HFFc6 (cell line): ENCODE measurements at places on chromosomes 4 and X. TPM values are rescaled to one million over a fixed set of nuclear protein-coding genes. Genes with fewer than 3 reads are reported as not detected.

GRCh38 chr4:98262431-98262830, 1.2 kb downstream of the RAP1GDS1 start:
- peaks cover 53% of the 10 kb centered on the region for H3K4me1 ChIP-seq
- no peak for DNase-seq
- H3K4me3 ChIP-seq = peak overlapping the region; percentile 100
- H3K27ac ChIP-seq = peak overlapping the region; percentile 99
- H3K36me3 ChIP-seq = peaks cover 21% of the 10 kb centered on the region

GRCh38 chr4:148048598-148048997, 316.7 kb downstream of the ARHGAP10 start:
- H3K27me3 ChIP-seq = peaks cover 2% of the 10 kb centered on the region
- H3K36me3 ChIP-seq = peaks cover 15% of the 10 kb centered on the region
- no peak for DNase-seq
- peaks cover 5% of the 10 kb centered on the region; the same call in 1 of the 2 replicates for H3K4me1 ChIP-seq

GRCh38 chr4:76061421-76061820, 13.1 kb upstream of the ART3 start:
- no peaks in the 10 kb centered on the region for H3K36me3 ChIP-seq
- H3K27ac ChIP-seq = no peak overlapping the region
- H3K27me3 ChIP-seq = peaks cover 22% of the 10 kb centered on the region
- no peak for DNase-seq
- no peak overlapping the region for H3K4me3 ChIP-seq

DNA sequence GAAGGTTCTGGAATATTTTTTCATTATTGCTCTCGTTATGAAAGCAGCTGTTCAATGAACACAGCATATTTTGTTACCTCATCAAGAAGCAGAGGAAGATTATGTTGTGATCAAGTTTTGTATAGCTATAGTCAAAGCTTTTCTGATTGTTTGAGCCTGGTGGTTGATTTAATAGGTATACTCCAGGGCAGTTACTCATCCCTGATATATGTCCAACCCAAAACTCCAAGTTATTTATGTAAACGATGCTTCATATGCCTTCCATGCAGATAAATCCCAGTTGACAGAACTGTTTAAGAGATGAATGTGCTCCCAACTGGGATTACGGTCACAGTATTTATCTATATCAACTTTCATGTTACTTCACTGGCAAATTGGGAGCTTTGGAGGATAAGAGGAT, 19.1 kb downstream of the NAA11 start:
- H3K27me3 ChIP-seq = no peaks in the 10 kb centered on the region
- H3K36me3 ChIP-seq = no peaks in the 10 kb centered on the region
- H3K4me1 ChIP-seq = no peaks in the 10 kb centered on the region
- H3K27ac ChIP-seq = no peak overlapping the region
- no peak overlapping the region for H3K4me3 ChIP-seq

DNA sequence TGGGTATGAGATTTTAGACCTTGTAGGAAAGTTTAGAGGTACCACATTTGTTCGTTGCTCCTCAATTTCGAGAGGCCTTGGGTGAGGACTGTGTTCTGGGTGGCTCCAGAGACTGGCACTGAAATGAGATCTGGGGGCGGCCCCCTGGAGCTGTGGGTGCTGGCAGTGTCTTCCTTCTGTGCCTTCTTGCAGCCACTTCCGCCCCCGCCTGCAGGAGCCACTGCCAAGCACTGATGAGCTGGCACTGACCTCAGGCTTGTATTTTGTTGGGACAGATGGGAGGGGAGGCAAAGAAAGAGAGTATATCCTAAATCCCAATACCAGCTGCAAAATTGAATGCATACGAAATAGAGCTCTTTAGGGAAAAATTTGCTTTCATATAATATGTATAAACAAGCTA, 64.5 kb upstream of the CLDN34 start:
- DNase-seq = no peak
- no peak overlapping the region for H3K4me3 ChIP-seq
- H3K36me3 ChIP-seq = no peaks in the 10 kb centered on the region
- H3K4me1 ChIP-seq = peaks cover 69% of the 10 kb centered on the region
- H3K27me3 ChIP-seq = peaks cover 3% of the 10 kb centered on the region
- no peak overlapping the region; the same call in 1 of the 2 replicates for H3K27ac ChIP-seq

The PCDH11X gene
- not detected in 3 replicates for total RNA-seq

The NIPAL1 gene
- total RNA-seq = 0.37 and 1.3 TPM in 2 replicates

The NSUN7 gene
- not detected in 3 replicates for total RNA-seq

- no peak for DNase-seq
- H3K4me1 ChIP-seq = no peaks in the 10 kb centered on the region
- no peak overlapping the region for H3K4me3 ChIP-seq
- H3K36me3 ChIP-seq = peaks cover 4% of the 10 kb centered on the region
- H3K27me3 ChIP-seq = no peaks in the 10 kb centered on the region
- H3K27ac ChIP-seq = no peak overlapping the region
Measured at GRCh38 chr4:52618795-52619590, 40.1 kb downstream of the USP46 start.

The CPLX1 gene
- 0.18 to 0.22 TPM in 2 of 3 replicates, not detected in the other for total RNA-seq

- no peak overlapping the region for H3K4me3 ChIP-seq
- peaks cover 5% of the 10 kb centered on the region; the same call in 1 of the 2 replicates for H3K36me3 ChIP-seq
- no peak for DNase-seq
- no peaks in the 10 kb centered on the region for H3K4me1 ChIP-seq
- H3K27ac ChIP-seq = no peak overlapping the region
Measured at GRCh38 chrX:18931972-18932371, 51.9 kb downstream of the PHKA2 start.

The F8A1 gene
- total RNA-seq = 4.4 to 6.0 TPM (median 4.8 TPM) in 3 replicates

The PRKX gene
- total RNA-seq = 8.2 and 12.2 TPM in 2 replicates

GRCh38 chr4:94131212-94131611, 76.5 kb upstream of the SMARCAD1 start:
- H3K36me3 ChIP-seq = no peaks in the 10 kb centered on the region
- H3K4me1 ChIP-seq = no peaks in the 10 kb centered on the region
- H3K27ac ChIP-seq = no peak overlapping the region
- no peaks in the 10 kb centered on the region; the same call in 1 of the 2 replicates for H3K27me3 ChIP-seq

- no peak overlapping the region for H3K4me3 ChIP-seq
- H3K4me1 ChIP-seq = no peaks in the 10 kb centered on the region
- DNase-seq = peak; percentile 31
- H3K27me3 ChIP-seq = no peaks in the 10 kb centered on the region
- no peak overlapping the region for H3K27ac ChIP-seq
- H3K36me3 ChIP-seq = no peaks in the 10 kb centered on the region; the same call in 1 of the 2 replicates
Measured at GRCh38 chr4:155543126-155543765, 123.4 kb upstream of the GUCY1A1 start.

GRCh38 chr4:83947830-83948193, 411.9 kb downstream of the GPAT3 start:
- H3K4me1 ChIP-seq = peaks cover 5% of the 10 kb centered on the region; the same call in 1 of the 2 replicates
- no peaks in the 10 kb centered on the region; the same call in 1 of the 2 replicates for H3K27me3 ChIP-seq
- DNase-seq = no peak
- no peak overlapping the region for H3K27ac ChIP-seq
- H3K36me3 ChIP-seq = no peaks in the 10 kb centered on the region
- no peak overlapping the region for H3K4me3 ChIP-seq

- no peaks in the 10 kb centered on the region for H3K36me3 ChIP-seq
- no peaks in the 10 kb centered on the region for H3K27me3 ChIP-seq
- no peaks in the 10 kb centered on the region for H3K4me1 ChIP-seq
- no peak for DNase-seq
- H3K4me3 ChIP-seq = no peak overlapping the region
- H3K27ac ChIP-seq = no peak overlapping the region
Measured at GRCh38 chr4:42570221-42570620, 86.7 kb downstream of the ATP8A1 start.

GRCh38 chr4:179843370-179843769, 2399.8 kb upstream of the TENM3 start:
- no peak overlapping the region for H3K27ac ChIP-seq
- H3K27me3 ChIP-seq = no peaks in the 10 kb centered on the region
- no peaks in the 10 kb centered on the region for H3K4me1 ChIP-seq
- no peak for DNase-seq

DNA sequence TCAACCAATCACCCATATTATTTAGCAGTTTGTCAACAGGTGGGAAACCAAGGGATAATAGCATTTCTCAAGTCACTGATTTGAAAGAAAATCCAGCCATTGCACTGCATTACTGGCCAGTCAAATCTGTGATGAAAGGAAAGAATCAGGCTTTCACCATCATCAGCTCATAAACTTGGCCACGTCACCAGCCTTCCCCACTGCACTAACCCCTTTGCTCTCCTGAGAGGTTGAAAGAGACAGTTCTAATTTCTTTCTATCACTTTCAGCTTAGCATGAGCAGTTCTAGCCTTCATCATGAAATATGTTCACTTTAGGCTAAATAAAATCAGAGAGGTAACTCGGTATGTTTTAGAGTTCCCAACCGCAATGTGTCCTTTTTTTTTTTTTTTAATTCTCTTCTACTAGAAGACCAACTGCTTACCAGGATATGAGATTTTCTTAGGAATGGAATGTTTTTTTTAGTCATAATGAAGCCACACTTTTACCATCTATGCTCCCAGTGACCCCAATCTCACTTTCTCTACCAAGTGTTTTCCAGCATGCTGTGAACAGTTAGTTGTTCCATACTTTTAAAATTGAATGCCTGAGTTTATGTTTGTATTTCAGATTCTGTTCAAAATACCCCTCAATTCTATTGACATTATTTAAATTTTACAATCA, 55.7 kb upstream of the SLC7A11 start:
- H3K27me3 ChIP-seq = peaks cover 2% of the 10 kb centered on the region; the same call in 1 of the 2 replicates
- H3K4me1 ChIP-seq = peaks cover 24% of the 10 kb centered on the region
- peak; percentile 28 for DNase-seq
- no peak overlapping the region for H3K27ac ChIP-seq

- peaks cover 30% of the 10 kb centered on the region for H3K4me1 ChIP-seq
- H3K36me3 ChIP-seq = peaks cover 9% of the 10 kb centered on the region; the same call in 1 of the 2 replicates
- H3K27ac ChIP-seq = no peak overlapping the region
- no peaks in the 10 kb centered on the region; the same call in 1 of the 2 replicates for H3K27me3 ChIP-seq
- H3K4me3 ChIP-seq = no peak overlapping the region
- DNase-seq = no peak
Measured at GRCh38 chr4:120055162-120055561, 11.5 kb downstream of the MAD2L1 start.

DNA sequence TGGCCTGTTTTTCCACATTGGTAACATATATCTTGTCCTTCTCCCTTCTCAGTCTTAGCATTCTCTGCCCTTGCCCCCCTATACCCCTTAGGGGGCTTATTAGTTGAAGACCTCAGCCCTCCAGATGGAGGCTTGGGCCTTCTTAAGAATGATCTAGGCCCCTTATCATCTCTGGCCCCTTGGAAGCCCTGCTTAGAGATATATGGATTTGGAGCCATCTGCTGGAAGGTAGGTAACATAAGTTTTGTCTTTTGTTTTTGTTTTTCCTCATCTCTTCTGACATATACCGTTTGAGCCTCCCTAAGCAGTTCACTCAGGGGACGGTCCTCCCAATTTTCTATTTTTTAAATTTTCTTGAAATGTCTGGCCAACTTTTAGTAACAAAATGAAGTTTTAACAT, 48.3 kb upstream of the NAP1L2 start:
- H3K36me3 ChIP-seq = no peaks in the 10 kb centered on the region
- H3K27ac ChIP-seq = no peak overlapping the region
- H3K4me3 ChIP-seq = no peak overlapping the region
- H3K4me1 ChIP-seq = no peaks in the 10 kb centered on the region

DNA sequence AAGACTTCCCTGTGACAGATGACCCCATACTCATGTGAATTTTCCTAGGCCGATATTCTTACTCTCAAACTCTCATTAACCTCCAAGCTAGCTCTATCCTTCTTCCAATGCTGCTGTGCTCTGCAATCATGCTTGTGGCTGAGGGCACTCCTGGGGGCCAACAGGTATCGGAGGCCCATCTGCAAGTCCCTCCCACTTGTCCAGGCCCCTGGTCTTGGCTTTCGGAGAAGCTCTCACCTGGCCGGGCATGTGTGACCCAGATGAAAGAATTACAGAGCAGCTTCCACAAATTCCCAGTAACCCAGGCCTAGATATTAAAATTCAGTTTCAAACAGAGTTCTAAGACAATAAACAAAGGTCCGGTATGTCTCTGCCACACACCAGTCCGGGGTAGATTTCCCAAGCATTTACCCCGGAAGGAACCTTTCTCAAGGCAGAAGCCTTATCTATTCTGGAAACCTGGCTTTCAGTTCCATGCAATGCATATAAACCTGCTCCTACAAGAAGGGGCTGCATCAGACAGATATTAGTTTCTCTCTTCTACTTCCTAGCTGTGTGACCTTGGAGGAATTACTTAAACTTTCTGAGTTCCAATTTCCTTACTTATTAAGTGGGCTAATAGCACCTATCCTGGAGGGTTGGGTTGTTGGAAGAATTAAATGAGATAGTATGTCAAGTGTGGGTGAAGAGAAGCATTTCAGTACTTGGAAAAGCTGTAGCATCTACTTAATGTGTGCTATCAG, 270.8 kb downstream of the PTTG2 start:
- no peak overlapping the region for H3K4me3 ChIP-seq
- no peaks in the 10 kb centered on the region; the same call in 1 of the 2 replicates for H3K4me1 ChIP-seq
- H3K36me3 ChIP-seq = no peaks in the 10 kb centered on the region
- DNase-seq = no peak

The TKTL2 gene
- total RNA-seq = not detected in 3 replicates

- H3K36me3 ChIP-seq = no peaks in the 10 kb centered on the region
- no peak overlapping the region for H3K27ac ChIP-seq
- peaks cover 13% of the 10 kb centered on the region; the same call in 1 of the 2 replicates for H3K4me1 ChIP-seq
- no peak for DNase-seq
- no peak overlapping the region for H3K4me3 ChIP-seq
Measured at GRCh38 chr4:163072222-163072621, 94.5 kb downstream of the NAF1 start.

The DOK7 gene
- total RNA-seq = not detected in 3 replicates

DNA sequence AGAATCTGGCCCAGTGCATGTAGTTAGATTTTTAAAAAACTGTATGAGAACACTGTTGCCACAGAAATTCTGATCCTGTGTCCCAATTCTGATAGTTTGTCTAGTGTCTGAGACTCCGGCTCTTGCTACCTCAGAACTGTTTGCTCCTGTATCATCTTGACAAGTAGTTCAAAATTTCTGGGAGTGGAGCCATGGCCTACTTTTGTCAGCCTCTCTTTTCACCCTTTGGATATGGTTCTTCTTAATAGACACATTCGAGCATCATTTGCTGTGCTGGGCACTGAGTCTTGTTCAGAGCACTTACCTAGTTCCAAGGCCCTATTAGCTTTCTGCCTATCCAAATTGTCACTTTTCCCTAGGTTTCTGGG, 46.9 kb downstream of the ATP10D start:
- peaks cover 78% of the 10 kb centered on the region for H3K36me3 ChIP-seq
- peak overlapping the region; percentile 63 for H3K4me3 ChIP-seq
- H3K4me1 ChIP-seq = peaks cover 74% of the 10 kb centered on the region
- DNase-seq = no peak
- no peaks in the 10 kb centered on the region for H3K27me3 ChIP-seq
- peak overlapping the region; percentile 90 for H3K27ac ChIP-seq

DNA sequence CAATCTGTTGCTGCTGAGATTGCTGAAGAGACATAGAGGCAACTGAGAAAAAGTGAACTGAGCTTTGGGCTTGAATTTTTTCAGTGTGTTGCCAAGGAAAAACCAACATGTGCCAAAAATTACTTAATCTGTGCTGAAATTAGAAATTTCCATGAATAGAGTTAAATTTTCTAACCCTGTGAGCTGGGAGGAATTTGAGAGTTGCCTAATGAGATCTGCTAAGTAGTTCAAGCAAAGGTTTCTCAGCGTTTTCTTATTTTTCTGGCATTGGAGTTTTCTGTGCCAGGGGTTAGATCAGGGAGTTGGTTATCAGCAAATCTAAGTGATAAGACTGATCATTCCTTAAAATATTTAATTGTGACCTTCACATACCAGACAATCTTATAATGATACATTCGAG, 457.5 kb upstream of the GNPDA2 start:
- H3K4me3 ChIP-seq = no peak overlapping the region
- no peak for DNase-seq
- no peaks in the 10 kb centered on the region for H3K27me3 ChIP-seq
- no peaks in the 10 kb centered on the region for H3K36me3 ChIP-seq
- no peak overlapping the region for H3K27ac ChIP-seq
